Muscle of leg (tissue), 16 donors: ENCODE measurements at places on chromosomes 12 and 14.

DNA sequence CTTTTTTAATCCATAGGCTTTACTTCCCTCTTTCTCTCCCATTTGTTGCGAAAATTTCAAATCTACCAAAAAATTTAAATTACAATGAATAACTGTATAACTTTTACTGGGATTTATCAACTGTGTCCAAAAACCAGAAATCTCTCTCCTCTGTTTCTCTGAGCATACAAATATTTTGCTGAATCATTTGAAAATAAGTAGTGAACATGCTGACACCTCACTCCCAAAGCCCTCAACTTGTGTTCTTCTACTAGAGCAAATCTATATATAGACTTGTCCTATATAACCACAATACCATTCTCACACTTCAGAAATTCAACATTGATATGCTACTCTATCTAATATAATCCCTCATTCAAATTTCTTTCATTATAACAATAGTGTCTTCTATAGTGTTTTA is 53.1 kb downstream of the SLCO1C1 start:
- DNase-seq, result no peak

- DNase-seq, result peak; percentile 46
Observed at GRCh38 chr12:89988188-89988915, 279.7 kb upstream of the ATP2B1 start.

GRCh38 chr14:90773196-90773486 is 43.1 kb downstream of the TTC7B start:
- DNase-seq, result no peak

- DNase-seq, result peak; percentile 21
Observed at GRCh38 chr12:82124711-82125380, 233.3 kb downstream of the CCDC59 start.

GRCh38 chr14:74141703-74142102 is 56.9 kb downstream of the LIN52 start:
- peak; percentile 4 for DNase-seq
